Motor neuron (in vitro differentiated cells): ENCODE measurements at places on chromosomes 1 and 21.
A peak's percentile ranks its signal among the peaks of the same experiment; 100 is the strongest.

DNA sequence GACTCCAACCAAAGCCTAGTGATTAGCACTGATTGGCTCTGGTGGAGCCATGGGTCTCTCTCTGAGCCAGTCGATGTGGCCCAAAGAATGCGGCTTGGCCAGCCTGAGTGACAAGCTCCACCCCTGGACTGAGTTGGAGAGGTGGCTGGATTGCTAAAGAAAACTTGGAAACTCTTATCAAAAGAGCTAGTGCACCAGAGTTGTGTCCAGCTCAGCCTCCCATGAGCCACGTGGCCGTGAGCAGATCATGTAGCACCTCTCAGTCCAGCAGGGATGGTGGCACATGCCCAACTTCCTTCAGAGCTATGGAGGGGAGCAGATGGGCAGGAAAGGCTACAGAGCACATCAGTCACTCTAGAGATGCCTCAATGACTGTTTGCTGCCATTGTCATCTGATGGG, 142.8 kb upstream of the VAMP3 start:
- ATAC-seq = no peak

DNA sequence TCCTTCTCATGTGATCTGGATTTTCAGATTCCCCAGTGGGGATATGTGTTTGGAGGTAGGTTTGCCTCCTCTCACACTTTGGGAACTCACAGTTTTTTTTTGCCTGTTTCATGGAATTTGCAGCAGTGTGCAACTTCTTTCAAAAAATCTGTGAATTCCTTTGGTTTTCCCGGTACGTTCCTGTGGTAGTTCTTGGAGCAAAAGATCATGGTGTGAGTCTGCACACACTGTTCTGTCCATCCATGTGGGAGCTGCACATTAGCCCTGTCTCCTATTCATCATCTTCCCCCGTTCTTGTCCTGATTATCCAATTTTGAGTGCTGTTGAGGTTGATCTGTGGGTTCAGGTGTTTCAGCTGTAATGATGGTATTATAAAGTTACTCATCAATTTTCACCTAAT, 30.3 kb upstream of the TACSTD2 start:
- no peak for ATAC-seq

GRCh38 chr1:117662667-117663066, 56.8 kb downstream of the TENT5C start:
- ATAC-seq = peak; percentile 59

GRCh38 chr1:216925962-216926625, 202.9 kb upstream of the ESRRG start:
- no peak for ATAC-seq

DNA sequence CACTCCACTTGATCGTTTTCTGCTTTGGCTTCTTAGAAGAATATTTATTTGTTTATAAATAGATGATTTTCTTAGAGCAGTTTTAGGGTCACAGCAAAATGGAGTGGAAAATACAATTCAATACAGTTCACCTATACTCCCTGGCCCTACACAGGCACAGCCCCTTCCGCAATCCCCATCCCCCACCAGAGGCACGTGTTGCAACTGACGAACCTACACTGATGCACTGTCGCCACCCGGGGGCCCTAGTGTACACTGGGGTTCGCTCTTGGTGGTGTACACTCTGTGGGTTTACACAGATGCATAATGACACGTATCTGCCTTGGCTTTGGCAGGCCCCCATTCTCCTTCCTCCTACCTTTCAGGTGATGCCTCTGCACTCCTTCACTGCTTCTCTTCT, 8.0 kb downstream of the ECHDC2 start:
- no peak for ATAC-seq

- no peak for ATAC-seq
These were observed 36.2 kb downstream of the HSD3B2 start for GRCh38 chr1:119451158-119451557.

- ATAC-seq = peak; percentile 4
These were observed 4.6 kb upstream of the SRSF4 start for GRCh38 chr1:29186252-29186651.

- no peak for ATAC-seq
These were observed 28.3 kb downstream of the LAMC1 start for GRCh38 chr1:183051546-183051945.

DNA sequence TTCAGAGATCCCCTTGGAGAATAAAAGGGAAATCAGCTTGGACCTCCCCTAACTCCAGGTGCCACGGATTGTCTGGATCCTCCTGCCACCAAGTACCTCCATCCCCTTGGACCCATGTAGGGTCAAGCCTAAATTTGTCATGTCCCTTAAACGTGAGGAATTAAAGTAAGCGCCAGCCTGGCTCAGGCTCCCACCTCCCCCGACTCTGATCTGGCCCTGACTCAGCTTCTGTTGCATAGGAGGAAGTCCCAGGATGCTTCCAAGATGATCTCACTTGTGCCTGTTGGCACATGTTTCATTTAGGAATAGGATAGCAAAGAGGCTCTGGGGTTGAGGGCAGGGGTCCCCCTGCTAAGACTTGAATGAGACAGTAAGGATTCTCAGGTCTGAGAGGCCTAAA, 231.9 kb upstream of the JUN start:
- ATAC-seq = peak; percentile 28

- peak; percentile 41 for ATAC-seq
These were observed 23.2 kb upstream of the ARHGEF16 start for GRCh38 chr1:3431266-3431665.

- no peak for ATAC-seq
These were observed 26.1 kb downstream of the SLC6A17 start for GRCh38 chr1:110176299-110176956.
